ENCODE measurements at places on chromosomes 11 and 22. TPM values are rescaled to one million over a fixed set of nuclear protein-coding genes. Genes with fewer than 3 reads are reported as not detected.

Gene PLEKHB1
- 2.9 TPM for total RNA-seq

Gene NEU3
- 14.1 TPM for total RNA-seq

Gene SCN2B
- total RNA-seq = 0.24 TPM

Gene CELF1
- total RNA-seq = 90.2 TPM

Gene OR52I1
- total RNA-seq = not detected
